GM06990 (cell line): ENCODE measurements at places on chromosomes 4 and X.

- no peak for DNase-seq
Measured at GRCh38 chrX:9153300-9153699, 119.4 kb upstream of the FAM9B start.

DNA sequence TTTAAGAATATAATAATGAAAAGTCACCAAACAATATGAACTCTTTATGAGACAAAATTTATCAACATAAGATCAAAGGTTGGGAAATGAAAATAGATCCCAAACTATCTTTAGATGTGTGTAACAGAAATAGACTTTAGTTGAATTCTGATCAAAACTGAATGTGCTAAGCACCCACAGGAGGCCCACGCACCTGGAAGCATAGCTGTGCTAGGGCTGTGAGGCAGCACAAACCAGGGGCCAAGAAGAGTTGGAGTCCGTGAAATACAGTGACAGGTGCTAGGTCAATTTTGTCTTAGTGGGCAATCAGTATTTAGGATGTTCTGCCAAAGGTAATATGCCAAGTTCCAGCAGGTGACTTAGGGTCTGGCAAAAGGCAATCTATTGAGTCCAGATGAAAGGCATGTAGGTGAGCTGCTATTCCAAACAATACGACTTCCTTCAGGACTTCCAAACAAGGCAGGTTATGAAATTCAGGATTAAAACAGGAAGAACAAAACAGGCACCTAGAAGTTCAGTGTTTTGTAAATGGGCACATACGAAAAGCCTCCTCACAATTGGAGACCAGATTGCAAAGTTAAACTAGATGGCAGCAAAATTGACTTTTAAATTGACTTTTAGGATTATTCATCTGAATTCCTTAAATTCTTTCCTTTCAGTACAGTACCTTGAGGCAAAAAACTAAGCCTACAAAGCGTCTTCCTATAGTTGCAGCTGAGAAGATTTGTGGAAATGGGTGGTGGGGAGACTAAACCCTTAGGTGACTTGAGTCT, 4.7 kb upstream of the PCDH18 start:
- no peak for DNase-seq

- DNase-seq, result no peak
Measured at GRCh38 chr4:168777277-168777965, 232.6 kb downstream of the CBR4 start.

GRCh38 chrX:123600181-123600580, 132.7 kb downstream of the THOC2 start:
- no peak for DNase-seq

- DNase-seq, result no peak
Measured at GRCh38 chr4:47972181-47972580, 44.3 kb downstream of the CNGA1 start.

DNA sequence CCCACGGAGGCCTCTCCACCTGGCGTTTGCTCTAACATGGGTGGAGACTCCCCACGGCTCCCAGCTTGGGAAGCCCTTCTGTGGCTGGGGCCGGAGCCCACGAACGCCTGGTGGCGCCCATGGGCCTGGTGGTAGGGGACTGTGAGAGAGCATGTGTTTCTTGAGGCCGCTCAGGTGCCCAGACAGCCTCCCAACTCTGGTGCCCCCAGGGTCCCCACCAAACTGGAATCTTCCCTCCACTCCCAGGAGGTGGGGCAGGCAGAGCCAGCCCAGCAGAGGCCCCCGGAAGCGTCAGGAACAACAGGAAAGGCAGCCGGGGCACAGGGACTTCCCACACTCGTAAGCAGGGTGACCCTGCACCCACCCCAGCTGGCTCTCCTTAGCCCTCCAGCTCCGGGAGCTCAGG, 33.3 kb upstream of the FGFR3 start:
- DNase-seq, result no peak

GRCh38 chr4:156672492-156673305, 298.9 kb downstream of the PDGFC start:
- no peak for DNase-seq

GRCh38 chrX:106404512-106404911, 207.3 kb upstream of the RADX start:
- no peak for DNase-seq

DNA sequence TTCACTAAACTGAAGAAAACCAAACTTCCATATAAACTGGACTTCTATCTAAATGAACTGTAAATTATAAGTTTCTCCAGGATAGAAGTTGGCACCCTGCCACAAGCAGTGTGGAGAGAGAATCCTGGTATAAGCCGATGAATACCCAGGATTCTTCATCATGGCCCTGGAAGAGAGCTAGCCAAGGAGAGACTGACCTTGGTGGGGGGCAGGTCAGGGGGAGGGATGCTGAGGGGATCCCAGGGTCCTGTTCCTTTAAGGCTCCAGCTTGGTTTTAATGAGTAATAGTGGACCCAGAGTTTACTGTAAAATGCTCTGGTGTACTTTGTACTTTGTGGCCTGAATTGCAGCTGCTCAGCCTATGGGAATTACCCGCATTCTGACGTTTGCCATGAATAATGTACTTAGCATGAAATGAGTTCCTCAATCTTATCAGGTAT, 16.9 kb downstream of the RASSF6 start:
- DNase-seq, result no peak

- no peak for DNase-seq
Measured at GRCh38 chrX:40761762-40762161, 26.4 kb upstream of the MED14 start.

DNA sequence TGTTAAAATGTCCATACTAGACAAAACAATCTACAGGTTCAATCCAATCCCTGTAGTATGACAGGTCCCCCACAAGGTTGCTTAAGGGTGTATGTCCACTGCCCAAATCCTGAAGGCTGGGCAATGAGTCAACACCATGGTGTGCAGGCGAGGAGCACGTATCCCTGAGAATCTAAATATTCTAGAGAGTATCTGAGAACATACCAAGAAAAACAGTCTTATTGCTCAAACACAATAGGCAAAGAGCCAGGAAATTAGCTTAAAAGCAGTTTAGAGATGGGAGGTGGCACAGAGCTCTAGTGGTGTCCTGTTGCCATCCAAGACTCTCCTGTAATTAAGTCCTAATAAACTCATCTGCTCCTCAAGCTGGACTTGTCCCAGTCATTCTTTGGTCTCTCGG, 37.0 kb downstream of the RCHY1 start:
- DNase-seq, result no peak

DNA sequence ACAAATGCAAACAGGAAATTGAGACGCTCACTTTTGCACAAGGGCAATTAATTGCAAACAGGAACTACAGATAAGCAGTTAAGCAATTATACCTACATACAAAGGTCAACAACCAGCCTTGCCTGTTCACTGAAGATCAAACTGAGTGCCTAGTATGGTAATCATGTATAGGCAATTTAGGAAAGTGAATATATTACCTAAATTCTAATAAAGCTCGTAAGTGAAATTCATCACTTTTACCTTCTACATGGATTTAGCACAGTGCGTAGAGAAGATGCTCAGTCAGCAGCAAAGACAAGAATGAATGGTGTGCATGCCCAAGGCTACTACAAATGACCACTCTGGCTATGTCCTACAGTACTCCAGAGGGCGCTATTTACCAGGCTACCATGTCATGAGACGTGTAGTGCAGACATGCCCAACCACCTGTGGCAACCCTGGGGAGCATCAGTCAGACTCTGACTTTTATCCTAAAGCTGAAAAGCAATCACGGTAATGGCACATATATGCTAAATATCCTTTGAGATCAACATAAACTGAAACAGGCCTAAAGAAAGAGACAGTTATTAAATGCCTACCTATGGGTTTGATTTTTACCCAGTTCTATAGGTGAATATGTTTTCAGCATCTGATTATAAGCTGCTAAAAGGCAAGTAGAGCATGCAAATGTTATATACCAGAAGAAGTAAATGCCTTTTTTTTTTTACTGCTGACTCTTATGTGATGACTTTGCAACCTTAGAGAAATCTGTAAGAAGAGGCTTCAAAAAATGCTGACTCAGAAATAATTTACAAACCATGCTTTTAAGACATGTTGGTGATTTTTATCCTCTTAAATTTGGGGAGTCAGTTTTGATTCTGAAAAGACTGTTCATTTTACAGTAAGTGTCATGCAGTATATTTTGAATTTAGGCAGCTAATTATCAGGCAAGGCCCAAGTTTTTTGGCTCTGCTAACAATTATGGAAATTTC, 178.0 kb downstream of the PPP3CA start:
- peak; percentile 7 for DNase-seq

DNA sequence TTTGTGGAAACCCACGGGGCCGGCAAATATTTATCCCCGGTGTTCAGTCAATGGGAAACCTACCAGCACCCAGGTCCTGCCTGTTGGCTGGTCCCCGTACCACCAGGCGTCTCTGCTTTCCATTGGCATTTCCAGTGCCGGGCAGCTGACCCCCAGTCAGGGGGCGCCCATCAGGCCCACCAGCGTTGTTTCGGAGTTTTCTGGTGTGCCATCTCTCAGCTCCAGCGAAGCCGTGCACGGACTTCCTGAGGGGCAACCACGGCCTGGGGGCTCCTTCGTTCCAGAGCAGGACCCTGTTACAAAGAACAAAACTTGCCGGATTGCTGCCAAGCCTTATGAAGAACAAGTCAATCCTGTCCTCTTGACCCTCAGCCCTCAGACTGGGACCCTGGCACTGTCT, 32.7 kb downstream of the BCORL1 start:
- DNase-seq, result no peak

DNA sequence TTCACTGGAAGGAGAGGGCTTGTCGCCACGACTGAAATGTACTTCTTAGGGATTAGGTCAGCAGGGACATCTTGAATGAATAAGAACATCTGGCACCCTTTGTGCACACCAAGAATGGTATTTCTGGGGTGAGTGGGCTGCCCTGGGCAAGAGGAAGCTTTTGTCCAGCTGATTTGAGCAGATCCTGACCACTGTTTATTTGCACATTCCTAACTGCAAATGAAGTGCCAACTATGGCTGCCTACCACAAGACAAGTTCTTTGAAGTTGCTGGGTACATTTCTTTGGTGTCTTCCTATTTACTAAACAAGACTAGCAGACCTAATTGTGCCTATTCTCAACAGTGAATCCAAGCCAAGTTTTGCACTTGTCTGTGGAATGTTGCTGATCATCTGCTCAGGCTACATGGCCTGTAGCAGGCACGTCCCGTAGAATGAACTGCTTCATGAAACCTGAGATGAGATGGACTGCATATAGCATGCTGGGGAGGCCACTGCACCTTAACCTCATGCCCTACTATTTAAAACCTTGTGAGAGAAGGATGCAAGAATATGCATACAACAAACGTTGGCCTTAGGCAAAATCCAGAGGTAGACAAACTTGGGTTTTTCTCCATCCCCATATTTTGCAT, 45.0 kb downstream of the PIR start:
- no peak for DNase-seq

- DNase-seq, result peak; percentile 78
Measured at GRCh38 chrX:11757719-11758399, at the start of gene MSL3. Gene MSL3 (plus strand): TSS chrX:11758237. CDS start chrX:11758264, 27 bp downstream.

GRCh38 chr4:176102414-176103063, 36.9 kb downstream of the WDR17 start:
- no peak for DNase-seq

- no peak for DNase-seq
Measured at GRCh38 chr4:179601671-179602070, 2159.4 kb upstream of the AGA start.

- DNase-seq, result no peak
Measured at GRCh38 chr4:185546335-185546734, 11.0 kb upstream of the PDLIM3 start.

GRCh38 chr4:67521506-67521905, 23.8 kb downstream of the CENPC start:
- peak; percentile 12 for DNase-seq

DNA sequence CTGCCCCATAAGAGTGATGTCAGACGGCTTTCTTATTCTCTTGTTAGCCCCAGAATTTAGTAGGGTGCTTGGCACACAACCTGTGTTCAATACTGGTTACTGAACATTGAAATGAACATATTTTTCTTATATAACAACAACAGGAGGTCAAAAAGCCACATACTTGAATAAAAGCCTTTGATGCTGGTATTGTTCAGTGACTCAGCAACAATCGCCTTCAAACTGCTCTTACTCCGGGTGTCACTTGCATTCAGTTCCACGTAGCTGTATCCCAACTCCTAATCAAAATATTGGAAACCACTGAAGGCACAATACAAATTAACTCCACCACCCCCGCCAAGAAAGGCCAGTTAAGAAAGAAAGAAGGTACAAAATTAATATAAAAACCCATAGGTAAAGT, 61.5 kb downstream of the RFC1 start:
- DNase-seq, result no peak

- no peak for DNase-seq
Measured at GRCh38 chr4:182736207-182736606, 181.0 kb downstream of the DCTD start.

GRCh38 chr4:29538889-29539646, 1181.1 kb upstream of the PCDH7 start:
- DNase-seq, result no peak

GRCh38 chr4:67459164-67459563, 86.1 kb downstream of the CENPC start:
- no peak for DNase-seq

DNA sequence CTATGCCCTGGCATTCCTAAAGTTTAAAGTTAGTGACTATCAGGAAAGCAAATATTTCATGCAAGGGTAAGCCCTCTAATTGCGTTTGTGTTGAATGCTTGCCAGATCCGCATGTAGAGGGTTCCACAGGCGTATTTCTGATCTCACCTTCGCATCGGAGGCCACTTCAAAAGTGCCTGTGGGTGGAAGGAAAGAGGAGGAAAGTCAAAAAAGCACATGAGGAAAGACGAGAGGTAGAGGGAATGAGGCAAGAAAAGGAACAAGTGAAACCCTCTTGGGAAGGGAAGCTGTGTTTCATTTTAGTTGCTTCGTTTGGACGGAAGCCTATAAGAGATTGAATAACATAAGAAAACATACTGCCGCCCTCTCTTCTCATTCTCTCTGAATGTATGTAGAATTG, 628.8 kb downstream of the SPRY1 start:
- DNase-seq, result no peak

DNA sequence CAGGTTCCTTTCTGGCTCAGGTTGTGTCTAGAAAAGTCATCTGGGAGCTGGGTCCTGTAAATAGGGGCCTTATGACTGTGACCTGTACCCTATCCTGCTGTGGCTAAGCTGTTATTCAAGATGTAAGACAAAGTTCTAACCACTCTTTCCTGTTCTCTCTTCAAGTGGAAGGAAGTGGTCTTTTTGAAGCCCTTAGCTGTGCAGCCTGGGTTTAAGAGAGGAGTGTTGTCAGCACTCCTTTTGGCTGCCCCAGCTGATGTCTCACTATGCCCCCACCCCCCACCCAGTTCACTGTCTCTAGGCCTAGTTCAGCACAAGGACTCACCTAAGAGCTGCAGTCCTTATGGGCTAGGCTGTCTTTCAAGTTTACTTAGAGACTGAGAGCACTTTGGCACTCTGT, 1069.5 kb downstream of the FAM133A start:
- DNase-seq, result no peak

GRCh38 chr4:10534820-10535219, 77.6 kb upstream of the ZNF518B start:
- peak; percentile 13 for DNase-seq

DNA sequence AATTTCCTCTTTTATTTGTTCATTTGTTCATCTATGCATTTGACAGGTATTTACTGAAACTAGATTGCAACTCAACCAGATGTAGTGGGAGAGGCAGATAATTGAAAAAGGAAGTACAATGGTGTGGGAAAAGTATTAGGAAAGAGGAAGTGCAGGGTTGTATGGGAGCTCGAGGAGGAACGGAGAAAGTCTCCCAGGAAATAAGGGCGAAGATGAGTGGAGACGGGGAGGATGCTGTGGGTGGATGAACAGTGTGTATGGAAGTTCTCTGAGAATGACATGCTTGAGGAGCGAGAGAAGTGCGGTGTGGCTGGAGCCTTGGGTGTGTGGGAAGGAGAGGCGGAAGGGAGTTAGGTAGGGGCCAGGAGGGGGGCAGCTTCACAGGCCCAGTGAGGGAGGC, 87.5 kb upstream of the DHX15 start:
- DNase-seq, result no peak
